ENCODE measurements at places on chromosomes 12 and 14. TPM values are rescaled to one million over a fixed set of nuclear protein-coding genes. Genes with fewer than 3 reads are reported as not detected.
A peak's percentile ranks its signal among the peaks of the same experiment; 100 is the strongest.

- H3K4me3 ChIP-seq: no peak overlapping the region
- no peak overlapping the region for H3K27ac ChIP-seq
- H3K4me1 ChIP-seq: peaks cover 43% of the 10 kb centered on the region
- no peaks in the 10 kb centered on the region for H3K27me3 ChIP-seq
Measured at GRCh38 chr14:44960646-44961045, 1.1 kb downstream of the KLHL28 start.

GRCh38 chr14:45038865-45039264 is 45.1 kb upstream of the PRPF39 start:
- no peaks in the 10 kb centered on the region for H3K27me3 ChIP-seq
- no peak for DNase-seq
- no peak overlapping the region for H3K4me3 ChIP-seq
- no peak overlapping the region for H3K27ac ChIP-seq
- H3K36me3 ChIP-seq: peaks cover 50% of the 10 kb centered on the region
- no peaks in the 10 kb centered on the region for H3K4me1 ChIP-seq

- no peaks in the 10 kb centered on the region for H3K27me3 ChIP-seq
- H3K4me3 ChIP-seq: peak overlapping the region; percentile 99
- H3K27ac ChIP-seq: no peak overlapping the region
Measured at GRCh38 chr12:64450711-64451486, 1.0 kb upstream of the TBK1 start.

- peak overlapping the region; percentile 30 for H3K27ac ChIP-seq
- no peak overlapping the region for H3K4me3 ChIP-seq
- DNase-seq: no peak
- peaks cover 51% of the 10 kb centered on the region for H3K4me1 ChIP-seq
- H3K36me3 ChIP-seq: no peaks in the 10 kb centered on the region
Measured at GRCh38 chr14:69693801-69694729, 72.9 kb upstream of the SRSF5 start.

DNA sequence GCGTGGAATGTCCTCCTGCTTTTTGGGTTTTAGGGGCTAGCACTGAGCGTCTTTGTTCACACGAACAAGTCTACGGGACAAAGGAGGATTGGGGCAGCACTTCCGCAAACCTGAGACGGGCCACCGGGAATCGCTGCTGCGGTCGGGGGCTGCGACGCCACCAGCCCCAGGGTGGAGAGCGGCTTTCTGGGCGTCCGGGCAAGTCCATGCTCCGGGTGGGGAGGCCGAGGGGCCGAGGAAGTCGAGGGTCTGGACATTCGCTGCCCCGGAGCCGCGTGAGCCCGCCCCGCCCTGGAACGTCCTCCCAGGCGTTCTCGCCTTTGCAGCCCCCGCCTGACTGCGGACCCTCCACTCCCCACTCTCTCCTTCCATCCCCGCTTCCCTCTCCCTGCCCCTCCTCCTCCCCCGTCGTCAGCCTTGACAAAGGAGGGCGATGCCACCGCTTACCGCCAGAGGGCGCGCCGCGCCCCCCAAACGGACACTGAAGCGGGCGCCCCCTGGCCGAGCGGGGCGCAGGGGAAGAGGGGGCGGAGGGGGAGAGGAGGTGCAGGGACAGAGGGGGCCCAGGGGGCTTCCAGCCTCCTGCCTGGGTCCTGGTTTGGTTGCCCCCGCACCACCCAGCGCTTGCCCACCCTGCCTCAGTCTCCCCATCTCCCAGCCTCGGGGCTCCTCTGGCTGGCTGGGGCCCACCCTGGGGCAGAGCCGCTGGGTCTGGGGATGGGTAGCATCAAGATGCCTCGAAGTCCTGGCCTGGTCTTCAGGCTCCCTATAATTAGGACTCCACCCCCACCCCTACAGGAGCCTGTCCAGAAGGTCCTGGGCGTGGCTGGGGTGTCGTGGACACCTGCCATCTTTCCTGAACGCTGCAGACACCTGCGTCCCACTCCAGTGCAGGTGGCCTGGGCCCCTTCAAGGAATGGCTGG is 39.1 kb upstream of the INF2 start:
- DNase-seq: peak; percentile 92
- H3K27ac ChIP-seq: no peak overlapping the region
- H3K36me3 ChIP-seq: peaks cover 4% of the 10 kb centered on the region
- H3K4me3 ChIP-seq: peak overlapping the region; percentile 83
- H3K27me3 ChIP-seq: no peaks in the 10 kb centered on the region
- H3K4me1 ChIP-seq: peaks cover 8% of the 10 kb centered on the region

- no peak overlapping the region for H3K27ac ChIP-seq
- peaks cover 6% of the 10 kb centered on the region for H3K4me1 ChIP-seq
- H3K36me3 ChIP-seq: no peaks in the 10 kb centered on the region
- DNase-seq: no peak
Measured at GRCh38 chr12:3042394-3042793, 34.8 kb upstream of the TSPAN9 start.

- no peak overlapping the region for H3K27ac ChIP-seq
- DNase-seq: no peak
- H3K36me3 ChIP-seq: no peaks in the 10 kb centered on the region
- no peaks in the 10 kb centered on the region for H3K4me1 ChIP-seq
- no peaks in the 10 kb centered on the region for H3K27me3 ChIP-seq
- H3K4me3 ChIP-seq: no peak overlapping the region
Measured at GRCh38 chr12:22702690-22703089, 77.7 kb downstream of the ETNK1 start.

Gene ALDH1L2
- total RNA-seq: 4.2 TPM

DNA sequence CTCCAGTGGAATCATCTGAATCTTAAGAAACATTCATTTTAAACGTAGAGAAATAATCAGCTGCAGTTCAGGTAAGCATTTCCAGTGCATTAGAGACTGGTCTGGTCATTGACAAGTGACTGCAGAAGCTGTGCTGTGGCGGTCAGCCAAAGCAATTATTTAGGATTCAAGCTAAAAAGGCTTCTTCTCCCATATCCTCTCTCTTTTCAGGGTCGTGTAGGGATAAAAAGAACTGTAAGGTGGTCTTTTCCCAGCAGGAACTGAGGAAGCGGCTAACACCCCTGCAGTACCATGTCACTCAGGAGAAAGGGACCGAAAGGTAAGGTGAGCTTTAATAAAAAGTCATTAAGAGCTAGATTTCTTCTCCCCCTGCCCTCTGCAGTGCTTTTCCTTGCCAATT is 48.1 kb downstream of the MSRB3 start:
- DNase-seq: no peak
- H3K4me1 ChIP-seq: peaks cover 13% of the 10 kb centered on the region
- H3K27me3 ChIP-seq: no peaks in the 10 kb centered on the region
- H3K4me3 ChIP-seq: no peak overlapping the region

GRCh38 chr14:65959563-65960024 is 526.6 kb upstream of the CCDC196 start:
- peaks cover 5% of the 10 kb centered on the region for H3K4me1 ChIP-seq
- no peak overlapping the region for H3K27ac ChIP-seq

GRCh38 chr14:91273885-91274273 is 29.4 kb upstream of the GPR68 start:
- H3K4me3 ChIP-seq: no peak overlapping the region
- no peaks in the 10 kb centered on the region for H3K27me3 ChIP-seq
- no peak for DNase-seq
- H3K4me1 ChIP-seq: peaks cover 10% of the 10 kb centered on the region
- peak overlapping the region; percentile 12 for H3K27ac ChIP-seq

- no peak overlapping the region for H3K27ac ChIP-seq
- peaks cover 29% of the 10 kb centered on the region for H3K36me3 ChIP-seq
- H3K4me1 ChIP-seq: no peaks in the 10 kb centered on the region
- no peak for DNase-seq
- no peaks in the 10 kb centered on the region for H3K27me3 ChIP-seq
Measured at GRCh38 chr12:45742590-45742989, 13.1 kb downstream of the ARID2 start.

Gene WNT1
- total RNA-seq: 1.2 TPM

DNA sequence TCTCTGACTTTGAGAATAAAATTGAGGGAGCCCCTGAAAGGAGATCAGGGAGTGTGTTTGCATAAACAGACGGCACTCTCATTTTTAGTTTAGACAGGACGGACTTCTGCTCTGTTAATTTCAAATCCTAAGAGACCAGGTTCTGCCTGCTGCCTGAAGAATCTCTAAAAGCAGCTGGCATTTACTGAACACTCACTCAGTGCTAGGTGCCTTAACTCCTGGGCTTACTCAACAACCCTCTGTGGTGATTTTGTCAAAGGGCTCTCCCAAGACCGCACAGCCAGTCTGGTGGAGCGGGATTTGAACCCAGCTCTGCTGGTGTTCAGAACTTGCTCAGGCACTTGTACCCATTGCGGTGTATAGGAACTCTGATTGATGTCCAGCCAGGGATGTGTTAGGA is 2.2 kb downstream of the ORAI1 start:
- no peaks in the 10 kb centered on the region for H3K27me3 ChIP-seq
- peaks cover 59% of the 10 kb centered on the region for H3K4me1 ChIP-seq
- peak overlapping the region; percentile 96 for H3K4me3 ChIP-seq
- peak overlapping the region; percentile 81 for H3K27ac ChIP-seq

DNA sequence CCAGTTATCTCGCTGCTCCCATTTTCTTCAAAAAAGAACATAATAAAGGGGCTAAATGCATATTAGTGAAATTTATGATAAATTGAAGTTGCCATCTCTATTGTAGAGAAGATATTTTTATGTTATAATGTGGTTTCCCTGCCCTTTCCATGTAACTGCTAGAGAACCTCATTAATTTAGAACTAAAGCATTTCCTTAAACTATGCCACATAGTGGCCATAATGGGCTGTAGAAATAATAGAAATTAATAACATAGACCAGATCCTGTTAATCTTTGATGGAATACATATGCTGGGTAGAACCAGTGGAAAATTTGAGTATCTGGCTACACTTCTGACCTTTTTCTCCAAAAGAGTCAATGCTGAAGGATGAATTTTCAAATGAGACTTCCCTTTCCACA is 376.7 kb downstream of the PDZRN4 start:
- no peak overlapping the region for H3K27ac ChIP-seq
- peaks cover 2% of the 10 kb centered on the region for H3K36me3 ChIP-seq
- no peak for DNase-seq
- no peaks in the 10 kb centered on the region for H3K27me3 ChIP-seq
- H3K4me3 ChIP-seq: no peak overlapping the region

DNA sequence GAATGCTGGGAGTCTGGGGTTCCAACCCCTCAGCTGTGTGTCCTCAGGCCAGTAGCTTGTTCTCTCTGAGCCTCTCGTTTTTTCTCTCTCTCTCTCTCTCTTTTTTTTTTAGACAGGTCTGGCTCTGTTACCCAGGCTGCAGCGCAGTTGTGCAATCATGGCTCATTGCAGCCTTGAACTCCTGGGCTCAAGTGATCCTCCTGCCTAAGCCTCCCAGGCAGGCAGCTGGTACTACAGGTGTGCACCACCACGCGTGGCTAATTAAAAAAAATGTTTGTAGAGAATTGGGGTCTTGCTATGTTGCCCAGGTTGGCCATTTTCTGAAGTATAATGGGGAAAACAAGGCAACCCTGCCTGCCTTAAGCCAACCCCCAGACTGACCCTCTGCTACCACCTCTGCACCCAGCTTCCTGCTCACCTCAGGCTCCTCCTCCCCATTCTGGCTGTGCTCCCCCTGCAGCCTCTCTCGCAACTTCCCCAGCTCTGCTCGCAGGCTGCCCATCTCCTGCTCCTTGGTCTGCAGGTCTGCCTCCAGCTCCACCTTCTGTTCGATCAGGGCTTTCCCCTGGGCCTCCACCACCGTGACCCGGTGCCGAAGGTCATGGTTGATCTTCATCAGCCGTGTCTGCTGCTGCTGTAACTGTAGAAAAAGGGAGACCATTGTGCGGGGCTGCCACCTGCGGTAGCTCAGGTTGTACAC is 35.2 kb downstream of the RILPL1 start:
- peaks cover 21% of the 10 kb centered on the region for H3K36me3 ChIP-seq
- no peak for DNase-seq
- H3K4me3 ChIP-seq: no peak overlapping the region
- peaks cover 31% of the 10 kb centered on the region for H3K4me1 ChIP-seq

GRCh38 chr14:61322011-61322798 is 826 bp downstream of the PRKCH start:
- H3K27me3 ChIP-seq: peaks cover 47% of the 10 kb centered on the region
- DNase-seq: no peak
- H3K4me3 ChIP-seq: peak overlapping the region; percentile 42

DNA sequence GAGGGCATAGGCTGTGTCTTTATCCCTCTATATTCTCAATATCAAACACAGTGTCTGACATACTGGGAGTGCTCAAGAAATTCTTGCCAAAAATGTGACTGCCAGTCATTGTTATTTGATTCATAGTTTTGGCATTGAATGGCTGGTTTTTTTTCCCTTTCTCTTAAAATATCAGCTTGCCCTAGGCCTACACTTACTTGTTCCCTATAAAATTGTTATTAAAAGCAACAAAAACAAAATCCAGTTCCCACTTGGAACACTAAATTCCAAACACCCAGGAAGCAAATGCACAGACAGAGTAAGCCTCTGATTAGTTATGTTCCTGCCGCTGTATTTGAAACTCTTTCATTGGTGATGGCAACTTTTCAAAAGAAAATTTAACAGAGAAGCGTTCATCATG is 110.7 kb downstream of the WIF1 start:
- H3K27me3 ChIP-seq: peaks cover 11% of the 10 kb centered on the region
- H3K27ac ChIP-seq: no peak overlapping the region
- no peak for DNase-seq
- H3K4me1 ChIP-seq: no peaks in the 10 kb centered on the region
- no peaks in the 10 kb centered on the region for H3K36me3 ChIP-seq
- H3K4me3 ChIP-seq: no peak overlapping the region

DNA sequence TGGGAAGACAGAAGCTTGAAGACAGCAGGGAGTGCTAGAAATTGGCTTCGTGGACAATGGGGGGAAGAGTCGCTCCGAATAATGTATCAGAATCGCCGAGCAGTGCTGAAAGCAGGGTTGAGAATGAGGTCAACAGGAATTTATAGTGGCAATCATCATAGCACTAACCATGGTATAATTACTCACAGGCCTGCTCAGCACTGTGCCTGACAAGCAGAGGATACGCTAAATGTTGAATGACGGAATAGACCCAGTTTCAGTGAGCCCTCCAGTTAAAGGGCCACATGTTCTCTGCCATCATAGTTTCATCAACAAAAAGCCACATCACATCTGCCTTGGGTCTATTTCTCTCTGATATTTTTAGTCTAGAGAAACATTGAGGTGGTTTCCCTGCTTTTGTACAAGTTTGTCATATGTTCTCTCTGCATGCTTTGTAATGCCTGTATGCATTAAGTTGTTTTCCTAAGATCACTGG is 130.3 kb upstream of the EGLN3 start:
- H3K4me3 ChIP-seq: no peak overlapping the region
- peaks cover 13% of the 10 kb centered on the region for H3K4me1 ChIP-seq
- no peak overlapping the region for H3K27ac ChIP-seq

- peaks cover 10% of the 10 kb centered on the region for H3K36me3 ChIP-seq
- H3K27ac ChIP-seq: no peak overlapping the region
- peaks cover 5% of the 10 kb centered on the region for H3K4me1 ChIP-seq
- H3K27me3 ChIP-seq: no peaks in the 10 kb centered on the region
- H3K4me3 ChIP-seq: no peak overlapping the region
Measured at GRCh38 chr12:102167821-102168604, 29.6 kb downstream of the PMCH start.

- no peak for DNase-seq
- H3K27me3 ChIP-seq: no peaks in the 10 kb centered on the region
- H3K4me3 ChIP-seq: no peak overlapping the region
Measured at GRCh38 chr12:65632131-65632855, 192.0 kb upstream of the HMGA2 start.
